Stimulated activated CD4-positive, alpha-beta T cell treated with anti-CD3 and anti-CD28 coated beads, TNF-alpha, amount 100 ng/mL, for 24 hours (primary cell): ENCODE measurements at places on chromosomes 3 and 15.

DNA sequence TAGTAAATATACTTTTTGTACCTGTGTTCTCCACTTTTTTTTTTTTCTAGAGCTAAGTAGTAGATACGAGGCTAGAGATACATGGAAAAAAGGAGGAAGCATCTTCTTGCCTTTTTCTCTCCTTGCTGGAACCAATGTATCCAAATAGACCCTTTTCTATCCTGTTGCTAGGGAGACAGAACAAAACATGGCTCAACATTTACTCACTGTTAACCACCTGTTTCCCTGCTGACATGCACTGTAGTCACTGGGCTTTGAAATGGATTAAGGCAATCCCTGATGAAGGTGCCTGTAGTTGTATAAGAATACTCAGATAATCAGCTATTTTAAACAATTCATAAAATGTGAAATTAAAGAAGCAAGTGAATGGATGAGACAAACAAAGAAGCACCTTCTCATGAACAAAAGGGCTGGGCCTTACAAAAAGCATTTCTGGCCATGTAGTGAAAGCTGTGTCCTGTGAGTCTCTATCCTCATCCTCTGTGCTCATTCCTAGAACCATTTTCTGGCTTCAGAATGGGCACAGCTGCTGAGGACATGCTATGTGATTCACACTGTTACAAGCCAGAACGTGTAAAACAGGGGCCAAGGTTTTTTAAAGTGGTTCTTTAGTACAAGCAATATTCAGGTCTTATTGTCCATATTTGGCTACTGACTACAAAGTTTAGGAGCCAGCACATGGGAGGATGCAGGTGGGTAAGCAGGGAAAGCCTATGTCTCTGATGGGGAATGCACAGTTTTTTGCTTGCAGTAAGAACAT lies 100.4 kb upstream of the NDN start:
- DNase-seq = no peak

- no peak for DNase-seq
Observed at GRCh38 chr3:151625586-151625985, 108.1 kb upstream of the AADACL2 start.

GRCh38 chr15:34160735-34161134 lies 49.2 kb downstream of the KATNBL1 start:
- no peak for DNase-seq

DNA sequence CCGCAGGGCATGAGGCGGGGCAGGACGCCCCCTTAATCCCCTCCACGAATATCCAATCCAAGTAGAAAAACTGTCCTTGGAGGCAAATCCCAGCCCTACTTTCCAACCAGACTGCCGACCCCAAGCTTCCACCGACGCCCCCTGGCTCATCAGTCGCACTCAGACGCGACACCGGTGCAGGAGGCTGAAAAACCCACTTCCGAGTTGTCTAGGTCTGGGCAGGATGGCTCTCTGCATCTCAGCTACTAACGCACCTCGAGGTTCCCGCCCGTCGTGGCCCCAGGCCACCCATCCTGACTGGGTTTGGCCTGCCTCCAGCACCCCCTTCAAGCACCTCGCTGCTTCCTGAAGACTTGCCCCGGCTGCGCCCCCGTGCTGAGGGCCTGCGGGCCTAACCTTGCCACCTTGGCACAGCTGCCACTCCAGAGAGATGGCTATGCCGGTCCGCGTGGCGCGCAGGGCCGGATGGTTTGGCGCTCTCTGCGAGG lies 15.5 kb downstream of the RGMA start:
- no peak for DNase-seq

DNA sequence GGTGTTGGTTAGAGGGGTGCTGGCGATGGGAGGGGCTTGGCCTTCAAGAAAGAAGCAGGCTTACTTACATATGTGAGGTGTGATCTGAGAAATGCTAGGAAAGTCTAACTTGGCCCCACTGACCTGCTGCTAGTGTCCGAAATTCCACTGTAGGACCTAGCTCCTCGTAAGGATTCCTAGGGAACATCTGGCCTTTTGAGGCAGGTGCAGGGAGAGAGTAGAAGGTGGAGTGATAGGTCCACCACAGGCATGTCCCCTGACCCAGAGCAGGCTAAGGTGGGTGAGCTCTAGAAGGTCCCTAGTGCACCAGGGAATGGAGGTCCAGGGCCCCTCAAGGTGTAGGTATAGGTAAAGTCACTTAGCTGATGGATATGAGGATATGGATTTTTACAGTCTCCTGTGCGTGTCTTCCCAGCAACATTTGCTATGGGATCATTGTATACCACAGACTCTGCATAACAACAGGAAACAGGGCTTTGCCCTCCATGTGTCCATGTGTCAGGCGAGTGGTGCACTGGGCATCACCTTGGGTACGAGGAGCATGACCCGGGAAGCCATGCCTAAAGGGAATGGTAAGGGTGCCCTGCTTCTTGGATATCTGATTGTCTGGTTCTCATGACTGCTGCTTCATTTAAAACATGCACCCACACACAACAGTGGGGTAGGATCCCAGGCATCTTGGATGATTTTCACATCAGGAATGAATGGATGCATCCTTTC lies 32.6 kb downstream of the POMGNT2 start:
- no peak for DNase-seq

GRCh38 chr15:99464137-99464536 lies 101.6 kb upstream of the MEF2A start:
- no peak for DNase-seq

DNA sequence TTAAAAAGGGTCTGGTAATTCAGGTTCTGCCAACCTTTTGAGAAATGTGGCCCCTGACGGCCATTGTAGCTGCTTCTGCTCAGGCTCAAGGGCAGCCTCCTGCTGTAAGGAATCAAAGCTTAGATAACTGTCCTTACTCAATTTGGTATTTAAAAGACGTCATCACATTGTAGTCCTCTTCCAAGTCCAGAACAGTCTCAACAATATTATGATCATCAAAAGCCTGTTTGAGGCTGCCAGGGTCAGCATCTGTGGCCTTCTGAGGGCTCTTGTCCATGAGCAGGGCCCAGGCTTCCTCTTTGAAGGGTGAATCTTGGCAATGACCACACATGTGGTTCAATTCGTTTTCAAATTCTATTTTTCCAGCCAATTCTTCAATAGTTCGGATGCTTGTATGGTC lies 6.0 kb downstream of the C3orf62 start:
- DNase-seq = no peak

DNA sequence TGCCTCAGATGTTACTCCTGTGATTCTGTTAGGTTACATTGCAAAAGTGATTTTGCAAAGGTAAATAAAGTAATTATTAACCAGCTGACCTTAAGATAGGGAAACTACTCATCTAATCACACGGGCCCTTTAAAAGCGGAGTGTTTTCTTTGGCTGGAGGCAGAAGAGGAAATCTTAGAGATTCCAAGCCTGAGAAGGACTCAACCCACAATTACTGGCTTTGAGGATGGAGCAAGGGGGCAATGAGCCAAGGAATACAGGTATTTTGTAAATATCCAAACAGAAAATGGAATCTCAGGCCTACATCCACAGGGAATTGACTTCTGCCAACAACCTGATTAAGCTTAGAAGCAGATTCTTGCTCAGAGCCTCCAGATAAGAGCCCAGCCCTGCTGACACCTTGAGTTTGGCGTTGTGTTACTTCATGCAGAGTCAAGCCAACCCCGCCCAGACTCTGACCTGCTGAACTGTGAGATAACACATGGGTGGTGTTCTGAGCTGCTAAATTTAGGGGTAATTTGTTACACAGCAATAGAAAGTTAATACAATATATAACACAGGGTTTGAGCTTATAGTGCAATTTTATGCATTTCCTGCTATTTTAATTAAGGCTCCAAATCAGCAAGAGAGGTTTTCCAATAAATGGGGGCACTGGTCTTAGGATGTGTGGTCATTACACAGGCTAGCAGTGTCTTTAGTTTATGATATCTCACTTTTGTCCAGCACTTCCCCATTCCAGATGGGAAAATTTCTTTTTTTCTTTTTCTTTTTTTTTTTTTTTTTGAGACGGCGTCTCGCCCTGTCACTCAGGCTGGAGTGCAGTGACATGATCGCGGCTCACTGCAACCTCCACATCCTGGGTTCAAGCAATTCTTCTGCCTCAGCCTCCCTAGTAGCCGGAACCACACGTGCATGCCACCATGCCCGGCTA lies 19.5 kb downstream of the NFKBIZ start:
- no peak for DNase-seq

DNA sequence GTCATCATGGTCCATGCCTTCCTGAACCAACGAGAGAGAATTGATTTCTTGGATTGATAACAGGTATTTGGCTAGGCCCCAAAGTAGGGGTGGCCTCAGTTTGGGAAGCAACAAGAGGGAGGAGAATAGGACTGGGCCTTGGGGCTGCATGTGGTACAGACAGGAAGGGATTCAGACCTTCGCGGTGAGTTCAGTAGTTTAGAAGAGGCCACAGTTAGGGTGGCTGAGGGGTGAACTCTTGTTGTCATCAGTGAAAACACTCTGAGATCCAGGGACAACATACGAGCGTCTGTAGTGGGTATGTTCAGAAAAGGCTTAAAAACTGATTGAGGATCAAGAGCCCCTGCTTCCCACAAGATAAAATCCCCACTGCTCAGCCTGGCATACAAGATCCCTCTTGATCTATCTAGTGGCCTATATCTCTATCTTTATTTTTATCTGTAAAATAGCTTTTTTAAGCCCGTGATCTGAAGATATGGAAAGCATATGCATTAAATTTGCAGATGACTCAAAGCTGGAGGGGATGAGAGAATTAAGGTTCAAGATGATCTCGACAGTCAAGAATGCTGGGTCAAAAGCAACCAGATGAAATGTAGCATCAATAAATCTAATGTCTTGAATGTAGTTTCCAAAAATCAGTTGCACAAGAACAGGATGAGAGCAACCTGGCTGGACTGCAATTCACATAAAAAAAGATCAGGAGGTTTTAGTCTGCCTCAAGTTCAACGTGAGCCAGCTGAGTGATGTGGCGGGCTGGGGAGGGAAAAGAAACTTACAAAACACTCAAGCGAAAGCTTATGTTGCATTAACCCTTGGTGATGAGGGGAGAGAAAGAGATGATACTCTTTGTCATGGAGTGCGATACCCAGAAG lies 221.1 kb upstream of the TLE3 start:
- DNase-seq = no peak

- DNase-seq = no peak
Observed at GRCh38 chr3:49120096-49120437, 556 bp downstream of the USP19 start.

GRCh38 chr3:67655364-67656121 lies 1.1 kb upstream of the SUCLG2 start:
- peak; percentile 36 for DNase-seq

DNA sequence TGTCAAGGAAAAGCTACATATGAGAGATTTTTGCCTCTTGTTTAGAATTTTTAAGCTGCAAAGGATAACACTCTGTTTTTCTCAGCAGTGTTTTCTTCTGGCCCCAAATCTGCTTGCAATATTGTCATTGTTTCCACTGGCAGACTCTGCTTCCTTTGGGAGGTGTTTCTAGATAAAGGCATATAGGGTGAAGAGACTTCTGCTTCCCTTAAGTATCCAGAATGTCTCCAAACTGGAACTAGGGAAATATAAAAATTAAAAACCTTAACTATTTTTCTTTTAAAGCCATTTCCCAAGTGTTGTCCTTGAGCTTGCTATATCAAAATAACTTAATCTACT lies 225.8 kb downstream of the CGGBP1 start:
- no peak for DNase-seq

- DNase-seq = no peak
Observed at GRCh38 chr3:19467761-19468160, 319.5 kb downstream of the KCNH8 start.

GRCh38 chr3:122893754-122894668 lies 99.1 kb downstream of the SLC49A4 start:
- no peak for DNase-seq

GRCh38 chr15:74802290-74802689 lies 10.3 kb upstream of the LMAN1L start:
- no peak for DNase-seq

DNA sequence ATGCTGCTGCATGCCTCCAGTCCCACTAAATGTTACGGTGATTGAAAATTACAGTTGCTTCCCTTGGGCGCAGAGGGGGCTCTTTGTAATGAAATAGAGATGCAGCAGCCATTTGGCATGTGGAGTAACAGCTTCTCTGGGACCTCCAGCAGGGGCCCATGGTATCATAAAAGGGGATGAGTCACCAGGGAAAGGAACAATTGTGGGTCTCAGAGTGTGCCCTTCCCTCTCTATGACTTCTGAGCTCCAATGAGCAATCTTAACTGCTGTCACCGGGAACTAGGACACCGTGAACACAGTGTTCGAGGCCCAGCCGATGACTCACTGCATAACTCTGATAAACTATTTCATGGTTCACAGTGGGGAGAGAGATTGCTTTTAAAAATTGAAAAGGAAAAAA lies 164.8 kb upstream of the NUDT16 start:
- DNase-seq = no peak

DNA sequence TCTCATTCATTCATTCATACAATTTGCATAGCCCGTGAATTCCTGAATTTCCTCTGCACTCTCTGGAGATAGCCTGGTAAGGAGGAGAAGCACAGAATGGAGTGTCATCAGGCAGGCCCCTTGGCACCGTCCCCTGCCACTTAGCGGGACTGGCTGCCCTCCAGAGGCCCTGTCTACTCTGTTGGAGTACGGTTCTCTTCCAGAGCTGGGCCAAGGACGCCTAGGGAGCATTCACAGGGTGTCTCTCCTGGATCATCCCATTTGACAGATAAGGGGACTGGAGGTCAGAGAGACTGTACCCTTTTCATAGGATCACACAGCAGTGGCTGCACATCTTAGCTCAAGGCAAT lies 48.0 kb downstream of the PTH1R start:
- no peak for DNase-seq

- DNase-seq = no peak
Observed at GRCh38 chr3:105414841-105415240, 48.1 kb downstream of the ALCAM start.

- DNase-seq = no peak
Observed at GRCh38 chr15:57281321-57281720, 95.0 kb upstream of the CGNL1 start.

- no peak for DNase-seq
Observed at GRCh38 chr3:18892047-18892446, 256.3 kb upstream of the KCNH8 start.

GRCh38 chr15:64717735-64718495 lies 57.5 kb downstream of the RBPMS2 start:
- no peak for DNase-seq

DNA sequence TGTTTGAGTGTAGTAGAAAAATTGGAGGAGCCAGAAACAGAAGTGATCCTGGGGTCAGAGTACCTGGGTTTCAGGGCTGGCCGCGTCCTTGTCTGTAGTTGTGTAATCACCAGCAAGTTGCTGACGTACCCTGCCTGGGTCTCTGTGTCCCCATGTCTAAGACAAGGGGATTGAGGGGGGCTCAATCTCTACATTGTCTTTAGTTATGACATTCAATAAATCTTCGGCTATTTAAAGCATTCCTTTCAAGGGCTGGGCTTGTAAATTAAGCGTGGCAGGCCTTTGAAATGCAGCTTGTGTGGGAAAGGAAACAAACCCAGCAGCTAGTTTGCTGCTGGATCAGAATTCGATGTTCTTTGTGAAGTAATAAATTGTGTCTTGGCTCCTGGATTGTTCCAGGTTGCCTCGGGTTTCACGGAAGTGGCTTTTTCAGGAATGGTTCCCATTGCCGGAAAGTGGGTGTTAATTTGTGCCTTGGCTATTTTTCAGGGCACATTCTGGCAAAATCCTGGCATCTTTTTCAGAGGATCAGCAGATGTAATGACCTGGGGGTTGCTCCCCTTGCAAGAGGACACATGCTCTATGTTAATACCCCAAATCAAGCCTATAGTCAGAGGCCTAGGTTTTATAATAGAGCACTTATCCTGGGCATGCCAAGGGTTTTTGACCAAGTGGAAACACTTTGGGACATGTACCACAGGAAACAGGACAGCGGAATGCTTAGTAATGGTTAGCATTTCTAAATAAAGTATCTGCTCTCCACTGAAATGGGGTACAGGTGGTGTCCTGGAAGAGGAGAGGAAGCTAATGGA lies 294.8 kb upstream of the NR2E3 start:
- DNase-seq = no peak
